Fibroblast of skin of scalp (primary cell): ENCODE measurements at places on chromosomes 7 and 10.
A peak's percentile ranks its signal among the peaks of the same experiment; 100 is the strongest.

DNA sequence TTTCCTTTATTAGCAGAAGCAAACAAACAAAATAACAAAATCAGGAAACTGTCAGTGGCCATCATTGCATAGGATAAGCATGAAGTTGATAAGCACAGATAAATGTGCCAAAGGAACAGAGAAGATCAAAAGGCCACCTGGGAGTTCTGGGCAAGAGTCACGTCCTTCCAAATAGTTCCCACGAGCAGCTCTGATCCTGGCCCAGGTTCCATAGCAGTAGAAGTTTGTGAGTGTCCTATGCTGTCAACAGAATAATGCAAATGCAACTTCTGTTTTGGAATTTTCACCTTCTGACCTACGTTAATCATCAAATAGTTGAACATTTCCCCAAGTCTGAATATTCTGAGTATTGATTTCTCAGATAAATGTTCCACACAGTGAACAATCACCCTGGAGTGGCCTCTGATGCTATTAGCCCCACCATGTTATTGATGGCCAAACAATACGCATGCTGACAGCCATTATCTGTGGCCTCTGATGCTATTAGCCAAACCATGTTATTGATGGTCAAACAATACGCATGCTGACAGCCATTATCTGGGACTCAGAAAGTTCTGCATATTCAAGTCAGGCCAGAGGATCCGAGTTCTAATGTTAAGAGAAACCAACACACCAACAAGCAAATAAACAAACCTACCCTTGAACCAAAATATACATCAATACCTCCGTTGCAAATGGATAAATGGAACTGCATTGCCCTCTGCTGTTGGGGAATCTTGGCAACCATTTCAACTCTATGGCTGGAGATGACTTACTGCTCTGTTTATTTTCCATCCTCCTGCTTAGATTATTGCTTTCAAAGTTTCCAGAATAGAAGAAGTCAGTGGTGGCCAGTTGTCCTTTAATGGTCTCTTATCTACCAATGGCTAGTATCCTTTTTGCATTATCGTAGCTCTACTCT lies 63.3 kb downstream of the MRC1 start:
- DNase-seq, result peak; percentile 16

GRCh38 chr7:137086896-137087295 lies 218.4 kb downstream of the CHRM2 start:
- no peak for DNase-seq

- DNase-seq, result no peak
Observed at GRCh38 chr10:73765066-73765465, 16.8 kb upstream of the CHCHD1 start.

DNA sequence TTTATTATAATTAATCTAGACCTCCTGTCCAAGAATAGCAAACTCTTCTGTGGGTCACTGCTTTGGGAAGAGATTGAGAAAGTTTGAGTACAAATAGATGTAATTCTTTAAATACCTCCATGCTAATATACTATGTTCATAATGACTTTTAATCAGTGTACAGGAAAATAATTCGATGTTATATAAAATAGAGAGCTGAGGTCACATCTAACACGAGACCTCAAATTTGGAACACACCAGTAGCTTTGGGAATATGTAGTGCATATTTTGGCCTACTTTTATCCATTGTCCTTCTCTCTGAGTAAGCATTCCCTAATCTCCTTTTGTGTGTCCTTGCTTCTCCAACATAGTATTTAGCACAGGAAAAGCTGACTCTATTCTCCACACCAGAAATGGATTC lies 27.3 kb upstream of the CABCOCO1 start:
- DNase-seq, result no peak

DNA sequence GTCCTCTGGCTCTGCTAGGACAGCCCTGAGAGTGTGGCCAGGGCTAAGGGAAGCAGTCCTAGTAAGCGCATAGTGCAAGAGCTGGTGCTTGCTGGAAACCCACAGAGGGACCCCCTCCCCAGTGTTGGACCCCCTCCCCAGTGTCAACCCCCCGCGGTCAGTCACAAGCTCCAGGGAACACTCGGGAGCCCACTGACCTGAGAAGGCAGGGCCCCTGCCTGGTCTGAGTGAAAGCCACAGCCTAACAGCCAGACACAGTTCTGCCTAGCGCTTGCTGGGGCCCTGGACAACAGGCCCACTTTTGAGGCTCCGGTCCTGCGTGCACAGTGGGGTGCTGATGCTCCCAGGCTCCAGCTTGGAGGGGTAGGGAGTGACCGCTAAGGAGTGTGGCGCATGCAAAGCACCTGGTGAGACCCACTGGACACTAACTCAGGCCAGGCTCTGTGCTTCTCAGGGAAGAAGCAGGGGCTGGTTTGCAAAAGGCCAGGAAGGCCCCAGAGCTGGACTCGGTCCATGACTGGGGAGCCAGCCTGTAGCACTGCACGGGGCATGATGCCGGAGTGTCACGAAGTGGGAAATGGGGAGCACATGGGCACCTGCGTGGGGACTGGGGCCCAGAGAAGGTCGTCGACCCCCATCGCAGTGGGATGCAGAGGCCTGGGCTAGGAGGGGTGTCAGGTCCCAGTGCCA lies 175.8 kb upstream of the PPP2R2D start:
- DNase-seq, result no peak

DNA sequence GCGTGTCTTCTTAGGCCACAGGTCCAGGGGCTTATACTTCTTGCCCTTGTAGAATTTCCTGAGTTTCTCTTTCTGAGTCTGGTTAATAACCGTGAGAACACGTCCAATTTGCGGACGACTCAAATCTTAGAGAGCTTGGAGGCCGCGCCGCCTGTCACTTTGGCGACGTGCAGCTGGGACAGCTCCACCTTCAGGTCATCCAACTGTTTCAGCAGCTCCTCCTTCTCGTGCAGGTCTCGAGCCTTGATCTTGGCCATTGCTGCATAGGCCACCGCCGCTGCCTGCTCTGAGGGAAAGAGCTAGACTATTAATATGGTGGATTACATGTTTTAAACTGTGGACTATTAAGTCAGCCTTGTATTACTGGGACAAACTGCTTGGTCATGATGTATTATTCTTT lies 26.9 kb downstream of the EVX1 start:
- no peak for DNase-seq

- no peak for DNase-seq
Observed at GRCh38 chr7:21141476-21141875, 286.4 kb upstream of the SP4 start.

GRCh38 chr7:50339990-50340500 lies 35.5 kb downstream of the IKZF1 start:
- no peak for DNase-seq

GRCh38 chr10:31574577-31574976 lies 255.6 kb downstream of the ZEB1 start:
- no peak for DNase-seq

DNA sequence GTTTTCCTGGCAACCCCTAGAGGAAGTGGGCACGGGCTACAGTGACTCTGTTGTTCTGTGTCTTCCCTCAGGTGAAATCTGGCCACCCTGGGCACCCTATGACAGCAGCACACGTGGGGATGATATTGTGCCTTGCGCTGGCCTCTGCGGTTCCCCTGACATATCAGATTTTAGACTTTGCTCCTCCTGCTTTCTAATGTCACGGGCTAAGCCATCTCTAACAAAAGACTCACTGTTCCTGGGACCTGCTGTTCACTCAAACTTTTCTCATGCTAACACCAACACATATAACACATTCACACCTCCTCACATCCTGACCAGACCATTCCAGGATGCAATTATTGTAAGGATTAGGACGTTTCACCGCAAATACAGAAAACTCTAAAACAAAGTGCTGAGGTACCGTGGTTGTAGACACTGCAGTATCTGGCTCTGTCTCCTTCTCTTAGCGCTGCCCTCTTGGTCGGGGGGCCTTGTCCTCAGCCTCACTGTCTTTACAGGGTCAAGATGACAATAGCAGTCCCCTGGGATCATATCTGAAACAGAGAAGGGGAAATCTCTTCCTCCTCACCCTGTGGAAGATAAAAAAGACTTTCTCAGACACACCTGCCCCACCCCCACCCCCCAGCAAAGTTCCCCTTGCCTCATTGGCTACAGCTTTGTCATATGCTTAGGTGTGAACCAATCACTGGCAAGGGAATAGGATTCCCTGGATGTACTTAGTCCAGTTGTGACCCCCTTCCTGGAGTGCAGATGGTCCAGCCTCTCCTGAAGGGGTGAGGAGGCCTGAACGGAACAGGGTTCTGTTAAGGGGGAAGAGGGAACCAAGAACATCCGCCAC lies 14.1 kb downstream of the CHN2 start:
- no peak for DNase-seq

DNA sequence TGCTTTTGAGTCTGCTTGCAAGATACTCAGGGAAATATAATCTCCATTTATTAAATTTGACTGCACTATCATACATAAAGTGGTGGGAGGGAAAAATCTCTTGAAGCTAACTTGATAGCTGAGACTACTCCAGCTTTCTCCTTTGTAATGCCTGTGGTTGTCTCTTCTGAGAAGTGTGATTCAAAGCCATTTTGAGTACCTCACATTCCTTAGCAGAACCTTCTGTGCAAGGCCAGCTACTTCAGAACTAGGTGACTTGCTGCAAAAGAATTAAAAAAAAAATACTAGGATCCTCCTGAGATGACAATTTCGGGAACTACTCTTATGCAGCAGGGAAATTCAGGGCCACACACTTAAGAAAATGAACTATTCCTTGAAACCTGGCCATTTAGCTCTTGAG lies 294.8 kb downstream of the MDFIC start:
- DNase-seq, result no peak

- no peak for DNase-seq
Observed at GRCh38 chr7:93563584-93563983, 10.9 kb downstream of the CALCR start.

DNA sequence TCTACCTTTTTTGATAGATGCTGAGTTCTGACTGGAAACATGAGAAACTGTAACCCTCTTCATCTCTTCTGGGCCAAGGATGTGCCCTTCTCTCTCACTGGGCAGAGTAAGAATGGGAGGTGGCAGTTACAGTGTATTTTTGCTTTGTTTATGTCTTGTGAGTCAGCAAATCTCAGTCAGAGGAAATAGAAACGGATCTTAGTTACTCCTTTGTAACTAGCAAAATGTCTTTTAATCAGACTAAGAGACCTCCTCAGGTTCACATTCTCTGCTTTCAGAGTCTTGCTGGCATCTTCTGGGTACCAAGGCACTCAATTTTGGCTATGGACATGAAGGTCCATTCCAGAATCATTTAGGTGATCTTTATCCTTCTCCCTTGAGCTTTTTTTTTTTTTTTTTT lies 70.9 kb downstream of the HHEX start:
- peak; percentile 22 for DNase-seq

DNA sequence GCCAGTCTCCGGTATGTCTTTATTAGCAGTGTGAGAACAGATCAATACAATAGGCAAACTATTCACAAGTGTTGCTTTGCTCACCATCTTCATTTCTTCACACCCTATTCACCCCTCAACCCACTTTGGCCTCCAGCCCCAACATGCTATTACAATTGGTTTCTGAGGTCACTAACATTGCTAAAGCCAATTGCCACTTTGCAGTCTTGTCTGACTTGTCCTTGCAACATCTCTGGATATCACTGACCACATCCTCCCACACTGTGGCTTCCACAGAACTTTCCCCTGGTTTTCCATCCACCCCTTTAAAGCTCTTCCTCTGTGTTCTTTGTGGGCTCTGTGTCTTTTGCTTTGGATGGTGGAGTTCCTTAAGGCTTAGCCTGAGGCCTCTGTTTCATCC lies 5.2 kb upstream of the APBB1IP start:
- no peak for DNase-seq

DNA sequence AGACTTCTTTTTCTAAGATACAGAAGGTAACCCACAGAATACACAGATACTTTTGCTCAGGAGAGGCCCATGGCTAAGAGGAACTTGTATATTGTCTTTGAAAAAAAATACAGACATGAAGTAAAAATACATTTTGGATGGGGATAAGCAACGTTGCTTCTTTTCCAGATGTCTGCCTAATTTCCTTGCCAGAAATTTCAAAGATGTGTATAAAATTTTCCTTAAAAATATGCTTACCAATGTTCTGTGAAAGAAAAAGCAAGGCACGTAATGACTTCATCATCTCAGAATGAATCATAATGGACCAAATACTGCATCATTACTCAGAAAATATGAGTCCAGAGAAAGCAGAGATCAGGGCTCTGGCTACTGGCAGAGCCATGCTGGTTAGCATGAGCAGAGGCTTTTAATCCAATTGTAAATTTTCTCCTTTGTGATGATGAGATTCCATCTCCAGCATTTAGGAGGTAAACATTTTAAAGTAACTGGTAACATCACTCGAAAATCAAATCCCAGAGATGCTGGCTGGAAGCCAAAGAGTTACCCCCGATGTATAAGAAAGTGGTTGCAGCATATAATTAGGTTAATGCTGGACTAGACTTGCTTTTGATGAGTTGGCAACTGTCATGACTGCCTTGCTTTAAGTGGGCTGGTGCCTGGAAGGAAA lies 272.5 kb downstream of the SEMA3A start:
- peak; percentile 44 for DNase-seq

DNA sequence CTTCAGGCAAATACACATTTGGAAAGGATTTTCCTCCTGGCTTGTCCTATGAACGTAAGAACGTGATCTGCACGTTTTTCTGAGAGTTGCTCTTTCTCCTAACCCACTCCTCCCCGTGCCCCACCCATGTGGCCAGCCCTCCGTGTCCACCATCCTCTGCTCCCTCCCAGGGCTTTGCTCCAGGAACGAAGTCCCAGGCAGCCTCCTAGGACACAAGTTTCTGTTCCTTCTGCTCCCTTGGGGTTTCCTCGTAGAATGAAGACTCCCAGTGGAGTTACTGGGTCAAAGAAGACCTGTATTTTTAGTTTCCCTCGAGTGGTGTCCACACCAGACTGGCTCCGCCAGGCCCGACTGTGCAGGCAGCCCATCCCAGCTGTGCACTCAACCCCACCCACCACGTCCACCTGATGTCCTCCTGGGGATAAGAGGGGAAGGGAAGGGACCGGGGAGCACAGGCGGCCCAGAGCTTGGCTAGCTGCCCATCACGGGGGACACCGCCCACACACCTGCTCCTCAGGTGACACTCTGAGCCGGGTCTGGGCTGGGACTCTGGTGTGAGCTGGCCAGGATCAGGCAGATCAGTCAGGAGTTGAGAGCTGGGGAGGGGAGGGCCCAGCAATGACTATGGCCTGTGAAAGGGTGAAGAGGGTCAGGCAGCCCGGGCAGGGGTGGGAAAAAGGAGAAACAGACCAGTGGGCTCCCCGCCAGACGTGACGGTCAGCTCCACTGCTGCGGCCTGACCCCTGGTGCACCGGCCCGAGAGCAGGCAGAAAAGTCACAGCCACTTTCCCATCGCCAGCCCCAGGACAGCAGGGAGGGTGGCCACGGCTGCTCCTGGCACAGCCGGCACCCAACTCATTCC lies 54.3 kb upstream of the PPP2R2D start:
- DNase-seq, result no peak

GRCh38 chr7:106617860-106618259 lies 43.1 kb downstream of the CCDC71L start:
- no peak for DNase-seq
